RPMI7951 (cell line): ENCODE measurements at places on chromosomes 11 and 22. TPM values are rescaled to one million over a fixed set of nuclear protein-coding genes. Genes with fewer than 3 reads are reported as not detected.

DNA sequence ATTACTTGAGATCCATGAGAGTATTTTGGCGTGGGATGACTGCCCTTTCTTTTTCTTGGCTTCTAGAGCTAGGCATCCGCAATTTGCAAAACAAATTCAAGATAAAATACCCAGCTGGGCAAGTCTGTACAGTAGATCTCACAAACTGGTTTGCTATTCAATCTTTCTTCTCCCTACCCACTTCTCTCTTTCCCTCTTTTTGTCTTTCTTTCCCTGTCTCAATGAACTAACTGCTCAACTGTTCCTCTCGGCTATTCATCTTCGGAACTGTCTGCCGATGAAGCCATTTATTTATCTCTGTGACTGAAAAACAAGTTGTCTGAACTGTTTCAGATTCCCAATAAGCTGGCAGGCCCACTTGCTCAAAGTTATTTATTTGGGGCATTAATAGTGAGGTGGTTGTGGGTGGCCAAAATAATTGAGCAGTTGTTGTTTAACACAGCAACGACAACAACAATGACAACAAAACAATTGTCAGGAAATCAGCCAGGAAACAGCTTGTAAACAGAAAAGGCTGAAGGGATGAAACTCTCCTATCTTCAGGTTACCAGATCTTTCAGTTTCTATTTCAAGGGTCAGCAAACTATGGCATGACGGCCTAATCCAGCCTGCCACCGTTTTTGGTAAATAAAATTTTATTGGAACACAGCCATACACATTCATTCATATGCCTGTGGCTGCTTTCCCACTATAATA is 76.0 kb upstream of the MTMR2 start:
- no peak for DNase-seq

GRCh38 chr22:30028731-30029130 is 51.5 kb upstream of the HORMAD2 start:
- no peak for DNase-seq

DNA sequence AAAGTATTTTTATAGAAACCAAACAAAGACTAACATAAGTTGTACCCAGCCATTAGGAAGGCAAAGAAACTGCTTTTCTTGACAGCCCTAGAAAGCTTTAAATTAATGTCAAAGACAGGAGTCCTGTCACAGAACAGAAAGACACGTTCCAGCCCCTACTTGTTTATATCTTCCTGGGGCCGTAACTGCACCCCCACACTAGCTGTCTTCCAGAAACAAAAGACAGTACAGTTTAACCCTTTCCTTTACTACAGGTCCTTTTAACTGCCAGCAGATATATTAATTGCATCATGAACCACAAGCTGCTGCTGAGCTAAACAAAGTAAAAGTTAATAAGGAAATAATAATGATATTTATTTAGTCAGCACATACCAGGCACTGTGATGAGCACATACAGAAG is 20.3 kb upstream of the CFAP300 start:
- DNase-seq = no peak

RPL27A gene
- total RNA-seq = 953 and 1,057 TPM in 2 replicates

DNA sequence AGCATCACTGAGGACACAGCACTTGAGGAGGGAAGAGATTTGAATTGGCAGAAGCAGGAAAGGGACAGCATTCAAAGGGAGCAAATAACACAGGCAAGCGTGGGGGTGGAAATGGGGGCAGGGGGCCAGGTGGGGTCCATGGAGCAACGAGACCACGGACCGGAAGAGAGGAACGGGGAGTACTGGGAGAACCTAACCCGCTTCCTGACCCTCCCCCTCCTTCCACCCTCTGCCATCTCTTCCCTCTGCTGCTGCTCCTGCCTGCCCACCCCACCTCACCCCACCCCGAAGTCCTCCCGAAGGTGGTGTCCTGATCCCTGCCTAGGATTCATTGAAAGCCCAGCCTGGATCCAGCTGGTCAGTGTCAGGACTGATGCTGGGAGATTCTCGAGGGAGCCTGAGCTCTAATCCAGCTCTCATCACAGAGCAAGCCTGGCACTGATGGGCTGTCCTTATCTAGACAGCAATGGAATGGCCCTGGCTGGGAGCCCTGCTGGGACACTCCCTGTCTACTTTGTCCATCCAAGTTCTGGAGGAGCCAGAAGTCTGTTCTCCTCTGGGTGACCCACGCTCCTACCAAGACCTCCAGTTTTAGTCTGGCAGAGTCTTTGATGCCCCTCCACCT is 105.0 kb downstream of the TRIM29 start:
- no peak for DNase-seq

GRCh38 chr11:132855516-132855915 is 676.8 kb downstream of the OPCML start:
- DNase-seq = peak; percentile 19

GRCh38 chr22:42608136-42608822 is 6.4 kb downstream of the POLDIP3 start:
- no peak for DNase-seq

APOL4 gene
- total RNA-seq = 0.20 TPM in 1 of 2 replicates, not detected in the other

RCOR2 gene
- total RNA-seq = 0.96 and 2.1 TPM in 2 replicates

DNA sequence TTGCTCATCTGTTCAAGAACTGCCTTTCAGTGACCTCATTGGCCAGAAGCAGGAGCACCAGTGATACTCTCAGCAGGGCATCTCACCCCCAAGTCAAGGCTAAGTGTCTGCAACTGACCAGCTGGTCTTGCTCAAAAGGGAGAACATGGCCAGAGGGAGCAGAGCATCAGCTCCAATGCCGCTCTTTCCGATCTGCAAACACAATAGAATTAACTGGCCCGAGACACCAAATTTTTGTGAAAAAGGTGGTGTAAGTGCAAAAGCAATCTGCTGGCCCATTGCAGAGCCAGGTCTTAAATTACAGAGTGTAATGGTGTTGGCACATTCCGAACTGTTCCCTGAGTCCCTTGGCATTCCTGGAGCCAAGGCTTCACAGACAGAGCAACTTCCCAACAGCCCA is 97.0 kb downstream of the PKNOX2 start:
- peak; percentile 35 for DNase-seq

GRCh38 chr11:130070846-130071200 is 1.1 kb downstream of the APLP2 start:
- peak; percentile 9 for DNase-seq

DNA sequence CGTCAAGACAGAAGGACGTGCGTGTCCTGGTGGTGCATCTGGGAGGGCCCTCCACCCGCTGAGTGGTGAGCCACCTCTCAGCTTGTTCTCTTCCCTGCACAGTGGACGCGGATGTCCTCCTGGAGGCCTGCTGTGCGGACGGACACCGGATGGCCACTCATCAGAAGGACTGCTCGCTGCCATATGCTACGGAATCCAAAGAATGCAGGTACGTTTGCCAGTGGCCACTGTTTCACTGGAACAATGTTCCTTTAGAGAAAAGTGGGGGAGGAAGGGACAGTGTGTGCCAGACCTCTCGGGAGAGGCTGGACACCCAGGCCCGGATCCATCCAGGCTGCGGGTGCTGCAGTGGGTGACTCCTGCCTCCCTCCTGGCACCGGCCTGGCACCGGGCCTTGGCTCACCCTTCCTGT is 15.9 kb downstream of the FBLN1 start:
- DNase-seq = no peak

DNA sequence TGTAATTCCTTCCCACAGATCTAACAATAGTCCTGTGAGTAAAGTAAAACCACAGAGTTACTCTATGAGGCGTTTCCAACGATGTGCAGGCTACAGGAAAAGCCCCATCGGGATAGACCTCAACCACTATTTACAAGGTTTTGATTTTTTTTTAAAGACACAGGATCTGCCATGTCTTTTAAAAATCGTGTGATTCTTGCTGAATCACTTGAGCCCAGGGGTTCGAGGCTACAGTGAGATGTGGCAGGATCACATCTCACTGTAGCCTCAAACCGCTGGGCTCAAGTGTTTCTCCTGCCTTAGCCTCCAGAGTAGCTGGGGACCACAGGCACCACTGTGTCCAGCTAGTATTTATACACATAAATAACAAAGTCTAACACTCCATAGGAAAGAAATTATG is 7.8 kb downstream of the TAF1D start:
- DNase-seq = no peak

B4GALNT4 gene
- not detected in 2 replicates for total RNA-seq

GRCh38 chr22:24407884-24408283 is 19.5 kb upstream of the ADORA2A start:
- DNase-seq = no peak

- DNase-seq = peak; percentile 81
These were observed 51.0 kb upstream of the SEPTIN5 start for GRCh38 chr22:19663286-19663815.

MYO7A gene
- 0.29 and 0.36 TPM in 2 replicates for total RNA-seq

DNA sequence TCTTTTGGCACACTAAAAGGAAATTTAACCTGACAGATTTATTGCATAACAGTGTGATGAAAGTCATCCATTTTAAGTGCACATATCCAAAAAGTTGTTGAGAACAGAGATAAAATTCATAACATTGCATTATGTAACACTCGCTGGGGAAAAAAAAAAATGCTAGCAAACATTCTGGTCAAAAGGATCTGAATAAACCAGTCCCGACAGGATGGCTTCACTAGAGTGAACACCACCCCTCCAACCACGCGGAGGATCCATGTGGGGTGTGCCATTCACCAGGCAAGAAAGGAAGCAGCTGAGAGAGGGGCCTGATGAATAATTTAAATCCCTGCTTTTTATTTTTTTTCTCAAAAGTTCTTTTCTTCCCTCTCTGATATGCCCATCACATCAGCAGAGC is 258.7 kb downstream of the DCDC1 start:
- no peak for DNase-seq

DNA sequence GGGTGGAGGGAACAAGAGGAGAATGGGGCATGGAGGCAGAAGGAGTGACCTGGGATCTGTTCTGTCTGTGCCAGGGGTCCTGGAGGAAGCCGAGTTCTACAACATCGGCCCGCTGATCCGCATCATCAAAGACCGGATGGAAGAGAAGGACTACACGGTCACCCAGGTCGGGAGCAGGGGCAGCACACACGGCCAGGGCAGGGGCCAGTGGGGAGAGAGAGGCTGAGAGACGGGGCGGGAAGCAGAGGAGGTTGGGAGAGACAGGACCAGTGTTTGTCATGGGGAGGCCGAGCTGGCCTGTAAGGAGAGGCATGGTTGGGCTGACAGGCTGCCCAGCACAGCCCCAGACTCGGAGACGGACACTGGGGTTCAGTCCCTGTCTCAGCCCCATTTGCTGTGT is 4.7 kb downstream of the KCTD17 start:
- DNase-seq = no peak

PTPN5 gene
- total RNA-seq = not detected in 2 replicates

OR52N4 gene
- not detected in 2 replicates for total RNA-seq

GRCh38 chr11:18064450-18065054 is 18.5 kb upstream of the TPH1 start:
- no peak for DNase-seq

DNA sequence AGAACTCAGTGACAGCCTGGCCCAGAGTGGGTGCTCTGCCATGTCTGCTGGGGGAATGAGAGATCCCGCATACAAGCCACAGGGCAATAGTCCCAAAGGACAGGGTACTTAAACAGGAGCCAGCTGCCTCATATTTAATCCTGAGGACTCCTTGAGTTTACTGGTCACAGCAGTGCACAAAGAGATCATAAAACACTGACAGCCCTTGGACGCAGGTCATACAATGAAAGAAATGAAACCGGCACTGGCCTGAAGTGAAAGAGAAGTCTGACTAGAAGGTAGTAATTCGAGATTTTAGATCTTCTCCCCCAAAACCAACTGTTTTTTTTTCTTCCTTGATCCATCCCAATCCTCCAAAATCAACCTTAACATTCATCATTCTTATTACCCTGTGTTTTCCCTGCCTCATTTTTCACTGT is 299.8 kb upstream of the SYN3 start:
- no peak for DNase-seq

GRCh38 chr22:36431977-36432376 is 44.2 kb upstream of the MYH9 start:
- DNase-seq = no peak

ZP1 gene
- 3.7 and 4.6 TPM in 2 replicates for total RNA-seq

- DNase-seq = peak; percentile 53
These were observed 895 bp downstream of the TEAD1 start for GRCh38 chr11:12674936-12675696.

SOX6 gene
- total RNA-seq = 0.48 and 0.49 TPM in 2 replicates

DNA sequence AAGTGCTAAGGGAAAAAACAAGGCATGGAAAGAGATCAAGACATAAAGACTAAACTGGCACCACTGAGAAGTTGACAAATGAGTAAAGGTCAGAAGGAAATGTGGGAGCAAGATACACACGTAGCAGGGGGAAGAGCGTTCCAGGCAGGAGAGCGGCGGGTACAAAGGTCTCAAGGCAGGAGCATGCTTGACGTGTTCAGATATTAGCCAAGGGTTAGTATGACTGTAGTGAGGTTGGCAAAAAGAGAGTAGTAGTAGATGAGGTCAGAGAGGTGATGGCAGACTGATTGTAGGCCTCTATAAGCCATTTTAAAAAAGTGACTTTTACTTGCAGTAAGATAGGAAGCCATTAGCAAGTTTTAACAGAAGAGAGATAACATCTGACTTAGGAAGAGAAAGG is 9.9 kb downstream of the SYT9 start:
- no peak for DNase-seq

DNA sequence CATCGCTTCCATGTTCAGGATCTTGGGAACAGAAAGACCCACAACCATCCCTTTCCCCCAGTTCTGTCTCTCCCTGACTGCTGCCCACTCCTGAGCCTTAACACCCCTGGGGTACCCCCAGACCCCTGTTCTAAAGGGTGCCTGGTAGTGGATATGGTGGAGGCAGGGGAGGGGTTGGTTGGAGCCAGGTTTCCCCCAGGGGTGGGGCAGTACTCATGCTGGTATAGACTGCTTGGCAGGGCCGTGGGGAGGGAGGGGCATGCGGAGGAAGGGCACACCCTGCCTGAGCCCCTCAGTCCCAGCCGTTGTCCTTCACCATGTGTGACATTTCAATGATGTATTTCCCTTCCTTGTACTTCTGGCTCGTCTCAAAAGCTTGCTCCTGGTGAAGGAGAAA is 4.0 kb downstream of the YPEL4 start:
- no peak for DNase-seq

DNA sequence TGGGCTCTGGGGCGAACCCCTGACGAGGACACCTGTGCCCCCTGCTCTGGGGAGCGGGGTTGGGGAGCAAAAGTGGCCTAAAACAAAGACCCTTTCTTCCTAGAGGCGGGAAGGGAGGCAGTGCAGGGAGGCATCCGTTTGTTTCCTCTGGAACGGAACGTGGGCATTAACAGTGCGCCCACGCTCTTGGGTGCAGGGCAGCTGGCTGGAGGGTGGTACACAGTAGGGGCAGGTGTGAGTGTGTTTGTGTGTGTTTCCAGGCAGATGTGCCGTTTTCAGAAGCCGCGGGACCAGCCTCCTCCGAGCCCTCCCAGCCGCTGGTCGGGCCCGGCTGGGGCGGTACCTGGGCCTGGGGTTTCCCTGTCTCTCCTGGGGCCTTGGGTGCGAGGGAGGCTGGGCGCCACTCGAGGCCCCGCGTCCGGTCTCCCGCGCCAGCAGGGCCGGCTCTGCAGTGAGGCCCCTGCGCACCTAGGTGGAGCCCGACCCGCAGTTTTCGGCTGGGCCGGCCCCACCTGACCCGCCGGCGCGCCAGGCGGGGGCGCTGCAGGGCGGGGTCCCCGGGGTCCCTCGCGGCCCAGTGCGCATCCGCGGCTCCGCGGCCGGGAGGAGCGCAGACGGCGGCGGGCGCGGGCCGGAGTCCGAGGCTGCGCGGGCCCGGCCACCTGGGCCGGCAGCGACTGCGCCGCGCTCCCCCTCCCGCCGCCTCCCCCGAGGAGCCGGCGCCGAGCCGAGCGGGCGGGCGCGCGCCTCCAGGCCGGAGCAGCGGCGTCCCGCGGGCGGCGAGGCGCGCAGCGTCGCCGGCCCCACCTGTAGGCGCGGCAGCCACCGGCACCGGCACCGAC is 1252.7 kb downstream of the BRD1 start:
- no peak for DNase-seq
